ENCODE measurements at places on chromosomes 12 and 14.

GRCh38 chr14:105166571-105167302 is 1.8 kb downstream of the JAG2 start:
- no peak for DNase-seq

GRCh38 chr12:52054231-52054832 is 3.1 kb downstream of the NR4A1 start:
- DNase-seq: no peak

DNA sequence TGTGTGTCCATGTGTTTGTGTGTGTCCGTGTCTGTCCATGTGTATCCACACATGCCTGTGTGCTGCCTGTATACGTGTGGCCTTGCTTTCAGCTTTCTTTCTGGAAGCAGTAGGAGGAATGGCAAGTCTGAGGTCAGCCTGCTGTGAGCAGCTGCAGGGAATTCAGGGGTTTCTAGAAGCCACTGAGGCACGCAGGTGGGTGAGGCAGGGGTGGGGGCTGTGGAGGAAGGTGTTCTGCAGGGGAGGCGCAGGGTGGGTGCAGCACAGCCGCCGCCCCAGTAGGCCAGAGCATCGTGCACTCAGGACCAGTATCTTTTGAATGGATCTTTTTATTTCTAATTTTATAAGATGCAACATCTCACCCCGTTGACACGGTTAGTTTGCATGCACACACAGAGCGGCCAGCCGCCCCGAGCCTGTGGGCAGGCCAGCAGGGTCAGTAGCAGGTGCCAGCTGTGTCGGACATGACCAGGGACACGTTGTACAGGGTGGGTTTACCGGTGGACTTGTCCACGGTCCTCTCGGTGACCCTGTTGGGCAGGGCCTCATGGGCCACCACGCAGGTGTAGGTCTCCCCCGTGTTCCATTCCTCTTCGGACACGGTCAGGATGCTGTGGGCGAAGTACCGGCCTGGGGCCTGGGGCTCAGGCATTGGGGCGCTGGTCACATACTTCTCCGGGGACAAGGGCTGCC is 327.7 kb downstream of the TMEM121 start:
- DNase-seq: no peak

DNA sequence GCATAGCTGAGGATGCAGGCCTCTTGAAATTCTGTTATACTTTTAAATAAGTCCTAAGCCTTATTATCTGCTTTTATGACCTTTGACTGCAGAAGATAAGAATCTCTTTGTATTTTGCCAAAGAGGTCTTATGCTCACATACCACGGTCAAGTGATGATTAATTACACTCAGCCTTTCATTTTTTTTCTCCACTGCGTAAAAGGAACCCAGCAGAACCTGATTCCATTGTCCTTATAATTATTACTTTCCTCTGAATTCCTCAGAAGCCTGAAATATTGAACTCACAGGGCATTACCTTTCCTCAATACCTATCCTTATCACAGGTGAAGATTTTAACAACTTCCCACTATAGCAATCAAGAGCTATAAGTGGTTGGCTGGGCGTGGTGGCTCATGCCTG is 498.7 kb upstream of the RPL10L start:
- no peak for DNase-seq

DNA sequence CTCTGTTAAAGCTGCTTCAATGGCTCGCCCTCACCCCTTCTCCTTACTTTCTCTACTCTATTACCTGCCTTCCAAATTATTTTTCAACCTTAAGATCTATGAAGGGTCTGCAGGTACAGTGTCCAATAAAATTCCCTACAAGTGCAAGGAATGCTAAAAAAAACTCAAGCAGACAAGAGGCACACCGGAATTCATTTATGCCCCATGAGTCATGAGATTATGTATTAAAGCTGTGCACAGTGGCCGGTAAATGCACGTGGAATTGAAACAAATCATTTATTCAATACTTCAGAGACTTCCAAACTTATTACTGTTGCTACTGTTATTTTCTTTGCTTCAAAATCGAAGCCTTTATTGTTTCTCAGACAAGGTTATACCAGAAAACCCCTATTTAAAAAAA is 68.4 kb downstream of the ST8SIA1 start:
- DNase-seq: no peak

- DNase-seq: no peak
Measured at GRCh38 chr12:27852117-27852516, 72.1 kb upstream of the MANSC4 start.

GRCh38 chr14:49017447-49017846 is 568.7 kb downstream of the RPS29 start:
- DNase-seq: no peak

DNA sequence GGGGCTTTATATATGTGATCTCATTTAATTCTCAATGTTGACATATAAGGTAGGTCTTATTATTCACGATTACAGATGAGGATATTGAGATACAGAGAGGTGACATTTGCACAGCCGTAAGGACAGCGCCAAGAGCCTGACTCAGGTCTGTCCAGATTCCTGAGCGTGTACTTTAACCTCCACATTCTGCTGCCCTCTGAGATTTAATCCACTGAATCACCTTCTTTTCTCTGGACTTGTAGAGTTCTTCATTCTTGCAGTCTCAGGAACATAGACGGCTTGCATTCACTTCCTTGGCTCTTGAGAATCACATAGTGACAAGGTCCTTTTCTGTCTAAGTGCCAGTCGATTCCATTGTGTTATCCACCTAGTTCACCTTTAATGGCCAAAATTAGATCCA is 141.0 kb upstream of the ARHGAP5 start:
- DNase-seq: no peak

All from CD4-positive, alpha-beta T cell treated with Interleukin-17A for 1 hour (primary cell).